ENCODE measurements at places on chromosomes 3 and 15.

- no peak for DNase-seq
Measured at GRCh38 chr3:64463981-64464380, 223.8 kb downstream of the ADAMTS9 start.

DNA sequence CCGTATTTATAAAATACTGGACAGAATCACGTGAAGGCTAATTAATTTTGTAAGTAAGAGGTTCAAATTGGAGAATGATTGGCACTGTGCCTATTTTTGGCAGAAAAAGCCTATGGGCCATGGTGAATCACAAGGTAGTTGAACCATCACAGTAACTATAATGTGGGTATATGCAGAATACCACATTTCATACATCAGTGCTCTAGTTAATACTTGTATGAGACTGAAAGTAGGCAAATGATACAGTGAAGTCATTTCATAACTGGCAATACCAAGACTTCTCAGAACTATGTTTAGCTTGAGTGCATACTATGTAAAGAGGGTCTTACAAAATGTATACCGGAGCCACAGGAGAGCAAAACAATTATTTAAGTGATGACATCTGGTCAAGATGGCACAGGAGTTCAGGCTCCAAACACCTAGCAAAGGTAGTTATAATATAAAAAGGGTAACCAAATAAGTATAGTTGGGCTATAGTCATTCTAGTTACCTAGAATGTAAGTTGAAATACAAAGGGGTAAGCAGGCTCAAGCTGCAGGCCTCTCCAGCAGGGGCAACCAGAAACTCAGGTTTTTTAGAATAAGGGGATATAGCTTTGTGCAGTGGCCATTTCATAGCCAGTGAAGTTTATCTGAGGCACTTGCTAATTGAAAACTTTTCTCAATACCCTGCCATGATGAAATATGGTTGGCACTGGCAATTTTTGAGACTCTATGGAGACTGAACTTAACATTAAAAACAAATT is 19.1 kb downstream of the GPR160 start:
- no peak for DNase-seq

- DNase-seq, result peak; percentile 87
Measured at GRCh38 chr3:66276705-66277274, 56.0 kb downstream of the SLC25A26 start.

DNA sequence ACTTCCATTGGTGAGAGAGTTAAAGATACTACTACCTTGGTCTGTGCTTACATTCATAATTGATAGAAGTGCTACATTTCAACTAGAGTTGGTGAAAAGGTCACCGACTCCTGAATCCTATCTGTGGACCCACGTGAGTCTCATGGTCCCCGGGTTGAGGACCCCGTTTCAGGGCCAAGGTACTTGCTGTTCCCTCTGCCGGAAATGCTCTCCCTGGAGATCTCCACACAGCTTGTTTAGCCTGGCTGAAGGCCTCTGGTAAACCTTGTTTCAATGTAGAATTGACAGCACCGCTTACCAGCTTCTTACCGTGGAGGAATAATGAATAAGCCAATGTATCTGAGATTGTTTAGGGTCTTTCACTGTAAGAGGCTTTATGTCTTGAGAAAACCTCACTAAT is 226.0 kb upstream of the GOLGA6L4 start:
- no peak for DNase-seq

DNA sequence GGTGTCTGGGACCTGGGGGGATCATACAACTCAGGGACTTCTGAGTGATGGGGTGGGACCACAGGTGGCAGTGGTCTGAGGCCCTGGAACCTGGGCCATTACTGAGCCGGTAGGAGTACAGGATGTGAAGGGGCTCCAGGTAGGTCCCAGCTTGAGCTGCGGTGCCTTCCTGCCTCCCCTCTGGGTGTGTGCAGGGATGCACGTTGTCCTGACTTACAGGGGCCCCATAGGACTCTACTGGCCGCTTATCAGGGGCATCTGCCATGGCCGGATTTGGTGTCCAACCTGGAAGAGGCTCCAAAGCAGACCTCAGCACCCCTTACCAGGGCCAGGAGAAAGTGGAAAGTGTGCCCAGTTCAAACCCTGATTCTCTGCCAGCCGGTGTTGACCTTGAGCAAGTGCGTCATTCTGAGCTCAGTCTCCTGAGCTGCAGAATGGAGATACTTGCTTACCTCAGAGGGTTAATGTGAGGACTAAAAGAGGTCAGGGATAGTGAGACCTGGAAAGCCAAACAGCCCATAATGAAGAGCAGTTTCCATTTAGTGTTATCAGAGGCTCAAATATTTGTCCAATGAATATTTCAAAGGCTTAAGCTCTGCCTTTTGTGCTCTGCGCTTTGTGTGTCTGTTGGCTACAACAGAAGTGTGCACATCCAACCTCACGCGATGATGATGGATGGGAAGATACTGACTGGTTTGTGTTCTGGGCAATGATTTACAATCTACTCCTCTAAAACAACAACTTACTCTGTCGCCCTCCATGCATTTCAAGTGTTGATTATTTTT is 35.4 kb upstream of the ESYT3 start:
- no peak for DNase-seq

GRCh38 chr3:159748425-159748824 is 240.2 kb upstream of the IL12A start:
- peak; percentile 16 for DNase-seq

GRCh38 chr3:187025656-187026316 is 95.5 kb downstream of the ST6GAL1 start:
- DNase-seq, result no peak

DNA sequence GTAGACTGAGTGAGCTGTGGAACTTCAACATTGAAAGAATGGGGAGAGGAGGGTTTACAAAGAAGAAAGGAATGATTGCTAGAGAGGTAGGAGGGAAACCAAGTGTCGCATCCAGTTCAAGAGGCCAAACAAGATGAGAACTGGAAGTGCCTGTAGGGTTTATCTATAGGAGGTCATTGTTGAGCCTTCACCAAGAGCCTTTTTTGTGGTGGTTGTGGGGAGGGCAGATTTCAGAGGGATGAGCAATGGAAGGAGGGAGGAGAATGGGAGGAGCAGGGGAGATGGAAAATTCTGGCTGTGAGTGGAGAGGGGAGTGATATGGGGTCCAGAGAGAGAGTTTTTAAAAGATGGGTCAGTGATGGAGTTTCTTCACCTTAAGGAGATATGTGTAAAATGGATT is 8.5 kb downstream of the PDIA5 start:
- DNase-seq, result no peak

DNA sequence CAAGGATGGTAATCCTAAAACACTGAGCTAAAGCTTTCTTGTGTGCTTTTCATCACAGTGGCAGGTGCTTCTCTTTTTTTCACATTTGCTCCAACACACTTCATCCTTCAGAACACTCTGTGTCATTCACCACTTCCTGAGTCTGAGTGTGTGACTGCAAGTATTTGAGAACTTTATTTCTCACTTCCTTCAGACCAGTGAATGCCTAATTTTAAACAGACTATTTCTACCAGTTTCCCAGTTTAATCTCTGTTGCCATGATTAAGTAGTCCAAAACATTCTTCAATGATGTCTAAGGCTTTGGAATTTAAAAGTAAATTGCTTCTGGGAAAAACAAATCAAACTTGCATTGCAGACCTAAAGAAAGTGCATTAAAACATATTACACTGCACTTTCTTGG is 541.2 kb downstream of the RBMS3 start:
- peak; percentile 12 for DNase-seq

DNA sequence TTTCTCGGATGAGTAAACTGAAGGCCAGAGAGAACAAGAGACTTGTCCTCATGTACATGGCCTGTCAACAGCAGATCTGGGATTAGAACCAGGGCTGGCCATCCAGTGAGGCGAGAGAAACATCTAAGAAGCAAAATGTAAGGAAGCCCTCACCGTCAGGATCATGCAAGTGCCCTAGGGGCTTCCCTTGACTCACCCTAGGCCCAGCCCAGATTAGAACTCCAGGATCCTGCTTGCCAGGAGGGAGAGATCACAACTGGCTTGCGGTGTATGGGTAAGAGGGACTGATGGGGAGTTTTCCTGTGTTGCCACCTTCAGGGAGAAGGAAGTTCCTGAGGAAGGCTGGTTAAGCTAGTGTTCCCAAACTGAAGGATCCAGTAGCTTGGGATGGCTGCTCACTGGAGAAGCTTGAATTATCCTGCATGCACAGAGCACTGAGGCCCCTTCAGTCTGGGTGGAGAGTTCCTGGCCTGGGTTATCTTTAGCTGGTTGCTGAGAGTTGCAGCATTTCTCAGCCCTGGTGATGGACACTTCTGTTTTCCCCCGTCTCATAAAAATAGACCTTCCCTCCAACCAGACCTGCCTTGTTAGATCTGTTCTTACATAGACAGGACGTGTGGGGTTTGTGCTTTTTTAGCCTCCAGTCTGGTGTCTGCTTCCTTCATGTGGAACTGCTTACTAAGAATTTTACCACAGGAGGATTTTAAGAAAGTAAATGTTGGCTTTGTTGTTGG is 28.2 kb upstream of the XIRP1 start:
- DNase-seq, result no peak

GRCh38 chr15:98980899-98981228 is 26.7 kb downstream of the PGPEP1L start:
- no peak for DNase-seq

- DNase-seq, result no peak
Measured at GRCh38 chr15:99438224-99438585, 127.6 kb upstream of the MEF2A start.

GRCh38 chr15:80450811-80451321 is 46.7 kb downstream of the ARNT2 start:
- DNase-seq, result no peak
